ENCODE measurements at places on chromosomes 12 and 14. TPM values are rescaled to one million over a fixed set of nuclear protein-coding genes. Genes with fewer than 3 reads are reported as not detected.

The PKP2 gene
- total RNA-seq: 29.5 TPM

The RBP5 gene
- total RNA-seq: 1.0 TPM

The DNAH10 gene
- 0.56 TPM for total RNA-seq

DNA sequence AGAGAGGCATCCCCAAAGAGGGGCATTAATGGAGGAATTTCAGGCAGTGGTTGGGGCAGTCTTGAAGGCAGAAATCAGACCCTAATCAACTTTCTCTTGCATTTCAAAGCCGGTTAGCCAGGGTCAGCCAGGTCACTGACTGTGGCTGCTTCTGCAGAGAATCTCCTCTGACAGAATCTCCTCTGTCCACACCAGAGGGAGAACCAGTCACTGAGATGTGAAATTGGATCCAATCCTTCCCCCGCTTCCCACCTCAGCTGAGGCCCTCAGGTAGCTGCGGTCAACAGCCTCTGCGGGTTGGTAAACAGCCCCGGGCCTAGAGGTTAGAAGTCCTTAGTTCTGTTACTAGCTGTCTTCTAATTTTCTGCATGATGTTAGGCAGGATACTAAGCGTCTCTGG, 39.8 kb upstream of the NUAK1 start:
- DNase-seq: no peak
